ENCODE measurements at places on chromosomes 7 and 10. TPM values are rescaled to one million over a fixed set of nuclear protein-coding genes. Genes with fewer than 3 reads are reported as not detected.

GRCh38 chr7:103686064-103686463, 240.1 kb upstream of the SLC26A5 start:
- H3K4me1 ChIP-seq, result no peaks in the 10 kb centered on the region
- H3K27me3 ChIP-seq, result peaks cover 3% of the 10 kb centered on the region

DNA sequence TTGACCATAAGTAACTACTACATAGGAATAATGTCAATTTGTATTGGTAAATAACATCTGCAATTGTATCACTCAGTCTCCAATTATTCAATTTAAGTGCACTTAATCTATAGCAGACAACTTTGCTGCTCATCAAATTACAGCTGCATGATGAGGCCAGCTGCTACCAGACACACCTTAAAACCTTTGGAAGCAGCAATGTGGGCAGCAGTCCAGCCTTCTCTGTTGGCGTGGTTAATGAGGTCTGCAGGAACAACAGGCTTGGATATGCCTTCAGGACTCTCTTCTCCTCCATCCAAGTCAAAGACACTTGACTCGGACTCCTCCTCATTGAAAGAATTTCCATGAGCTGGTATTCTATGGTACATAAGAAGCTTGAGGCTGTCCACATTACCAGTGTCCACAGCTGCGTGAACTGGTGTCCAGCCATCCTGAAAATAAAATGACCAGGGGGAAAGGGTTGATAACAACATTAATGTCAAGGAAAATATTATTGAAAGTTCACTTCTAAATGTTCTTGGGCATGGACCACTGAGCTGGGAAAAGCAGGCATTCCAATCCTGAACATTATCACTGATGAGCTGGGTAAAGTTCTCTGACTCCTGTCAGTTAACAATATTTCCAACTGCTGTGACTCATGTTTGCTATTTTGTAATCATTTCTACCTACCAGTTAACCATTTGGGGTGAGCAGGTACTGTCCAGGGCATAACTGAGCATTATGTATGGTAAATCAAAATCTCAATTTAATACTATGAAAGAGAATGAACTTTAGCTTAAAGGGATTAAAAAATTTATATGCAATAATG, 95.7 kb downstream of the CTTNBP2 start:
- no peak overlapping the region for H3K4me3 ChIP-seq
- peaks cover 7% of the 10 kb centered on the region for H3K4me1 ChIP-seq
- DNase-seq, result no peak

- H3K4me1 ChIP-seq, result no peaks in the 10 kb centered on the region
- no peak for DNase-seq
- H3K36me3 ChIP-seq, result no peaks in the 10 kb centered on the region
These were observed 32.5 kb upstream of the TRUB1 start for GRCh38 chr10:114905450-114905849.

GRCh38 chr7:91046322-91047089, 217.7 kb upstream of the FZD1 start:
- H3K27ac ChIP-seq, result no peak overlapping the region
- peaks cover 44% of the 10 kb centered on the region for H3K36me3 ChIP-seq
- H3K4me1 ChIP-seq, result peaks cover 12% of the 10 kb centered on the region
- H3K27me3 ChIP-seq, result no peaks in the 10 kb centered on the region

DNA sequence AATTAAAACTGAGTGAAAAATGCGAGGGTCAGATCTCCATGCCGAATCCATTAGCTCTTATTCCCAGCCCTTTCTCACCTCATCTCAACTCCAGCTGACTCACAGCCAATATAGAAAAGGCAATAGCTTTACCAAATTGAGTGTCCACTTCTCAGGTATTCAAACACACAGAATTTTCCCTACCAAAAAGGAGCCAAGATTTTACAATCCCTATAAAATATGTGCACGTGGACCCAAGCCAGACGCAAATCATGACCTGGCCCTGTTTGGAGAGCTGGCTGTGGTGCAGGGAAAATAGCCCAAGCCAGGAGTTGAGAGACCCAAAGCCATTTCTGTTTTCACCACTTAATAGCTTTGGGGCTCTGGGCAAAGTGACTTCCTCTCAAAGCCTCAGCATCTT, 379.7 kb upstream of the AUTS2 start:
- H3K36me3 ChIP-seq, result no peaks in the 10 kb centered on the region
- no peak overlapping the region for H3K4me3 ChIP-seq
- peaks cover 1% of the 10 kb centered on the region for H3K27me3 ChIP-seq
- no peaks in the 10 kb centered on the region for H3K4me1 ChIP-seq
- no peak for DNase-seq
- H3K27ac ChIP-seq, result no peak overlapping the region

Gene TET1
- total RNA-seq, result 0.69 TPM

Gene CPVL
- not detected for total RNA-seq

Gene TAS2R3
- 2.8 TPM for total RNA-seq

Gene ITGA8
- total RNA-seq, result not detected

Data from activated B cell treated with CpG ODN at 0.5 μM for 24 hours (primary cell).